Stimulated activated CD4-positive, alpha-beta T cell treated with anti-CD3 and anti-CD28 coated beads, Interleukin-1b, Interleukin-23, amount 100 ng/mL, for 24 hours (primary cell): ENCODE measurements at places on chromosomes 2 and 18.

DNA sequence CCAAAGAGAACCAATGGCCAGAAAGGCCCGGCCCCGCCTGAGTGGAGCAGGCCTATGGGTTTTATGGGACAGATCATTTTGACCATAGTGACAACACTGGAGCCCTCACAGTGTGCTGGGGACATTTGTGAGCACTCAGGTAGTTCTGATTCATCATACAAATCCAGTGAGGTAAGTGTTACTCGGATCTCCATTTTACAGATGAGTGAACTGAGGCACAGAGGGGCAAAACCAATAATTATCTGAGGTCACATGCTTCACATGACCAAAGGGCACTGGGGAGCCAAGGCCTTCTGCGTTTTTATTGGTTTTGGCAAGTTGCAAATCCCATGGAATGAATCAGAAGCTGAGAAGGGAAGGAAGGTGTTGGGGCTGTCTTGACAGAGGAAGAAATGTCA lies 111.5 kb upstream of the MGAT5 start:
- DNase-seq = no peak

DNA sequence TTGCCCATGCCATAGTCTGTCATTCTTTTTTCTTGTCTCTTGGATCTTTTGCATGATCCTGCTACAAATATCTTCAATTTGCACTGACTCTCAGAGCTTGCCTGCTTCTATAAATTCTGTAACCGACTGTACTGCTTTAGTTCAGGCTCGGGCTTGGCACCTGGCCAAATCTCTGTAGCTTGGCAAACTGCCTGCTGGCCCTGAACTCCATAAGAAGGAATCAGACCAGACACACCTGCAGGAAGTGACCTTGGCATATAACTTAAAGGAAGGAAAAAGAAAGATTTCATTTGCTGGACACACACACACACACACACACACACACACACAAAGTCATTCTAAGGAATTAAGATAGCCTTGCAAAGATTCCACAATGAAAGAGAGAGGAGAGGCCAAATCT lies 291.2 kb upstream of the DDX18 start:
- DNase-seq = no peak

DNA sequence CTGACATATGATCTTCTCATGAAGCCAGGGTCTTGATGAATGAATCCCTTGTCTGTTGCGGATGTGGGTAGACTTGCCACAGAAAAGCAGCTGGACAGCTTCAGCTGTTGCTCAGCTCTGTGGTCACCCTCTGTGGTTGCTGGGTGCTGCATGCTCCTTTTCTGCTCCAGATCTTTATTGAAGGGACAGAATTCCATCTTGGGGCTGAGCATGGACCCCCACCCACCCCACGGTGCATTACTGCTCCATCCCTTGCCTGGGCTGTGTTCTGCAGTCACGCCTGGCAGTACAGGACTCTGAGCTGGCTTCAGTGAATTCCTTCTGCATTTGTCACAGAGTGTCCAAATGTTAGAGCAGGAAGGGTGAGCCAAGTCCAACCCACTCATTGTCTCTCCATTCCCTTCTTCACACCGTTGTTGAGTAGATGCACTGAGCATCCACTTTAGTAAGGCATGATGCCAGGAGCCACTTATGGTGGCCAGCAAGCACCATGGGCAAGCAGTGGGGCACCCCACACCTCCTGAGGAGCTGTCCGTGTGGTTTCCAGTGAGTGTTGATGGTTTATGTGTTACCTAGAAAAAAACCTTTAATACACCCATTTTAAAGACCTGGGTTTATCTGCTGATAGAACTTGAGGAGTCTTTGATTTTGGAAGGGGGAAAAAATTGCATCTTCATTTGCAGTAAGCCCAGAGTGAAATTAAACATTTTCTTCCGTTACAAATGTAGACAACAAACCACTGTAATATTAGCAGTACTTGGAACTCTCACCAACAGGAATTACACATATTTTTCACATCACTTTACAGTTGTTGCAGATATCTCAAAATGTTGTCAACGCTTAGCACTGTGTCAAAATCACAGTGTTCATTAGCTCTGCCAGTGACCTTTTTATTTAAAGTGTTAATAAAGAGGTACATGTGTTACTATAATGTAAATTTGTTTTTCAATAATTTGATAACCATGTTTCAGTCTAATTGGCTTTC lies 14.7 kb upstream of the ITGB6 start:
- no peak for DNase-seq

- no peak for DNase-seq
Observed at GRCh38 chr2:45229411-45229810, 220.2 kb upstream of the SIX2 start.

DNA sequence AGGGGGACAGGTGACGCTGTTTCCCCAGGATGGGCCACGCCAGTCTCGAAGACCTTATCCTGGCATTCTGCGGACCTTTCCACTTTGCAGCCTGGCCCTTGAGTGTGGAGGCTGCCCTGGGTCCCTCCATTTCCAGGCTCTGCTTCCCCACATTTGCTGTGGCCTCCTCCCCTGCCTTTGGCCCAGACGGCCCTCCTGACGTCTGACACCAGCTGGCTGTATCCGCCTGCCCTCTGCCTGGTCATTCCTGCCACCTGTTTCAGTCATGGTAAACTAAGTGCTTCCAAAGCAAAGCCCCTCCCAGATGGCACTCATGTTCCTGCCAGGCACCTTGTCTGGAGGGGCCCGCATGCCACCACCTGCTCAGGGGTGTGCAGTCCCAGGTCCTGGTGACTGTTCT lies 95.1 kb downstream of the ASB1 start:
- DNase-seq = no peak

GRCh38 chr2:165891943-165892342 lies 61.6 kb downstream of the TTC21B start:
- no peak for DNase-seq

DNA sequence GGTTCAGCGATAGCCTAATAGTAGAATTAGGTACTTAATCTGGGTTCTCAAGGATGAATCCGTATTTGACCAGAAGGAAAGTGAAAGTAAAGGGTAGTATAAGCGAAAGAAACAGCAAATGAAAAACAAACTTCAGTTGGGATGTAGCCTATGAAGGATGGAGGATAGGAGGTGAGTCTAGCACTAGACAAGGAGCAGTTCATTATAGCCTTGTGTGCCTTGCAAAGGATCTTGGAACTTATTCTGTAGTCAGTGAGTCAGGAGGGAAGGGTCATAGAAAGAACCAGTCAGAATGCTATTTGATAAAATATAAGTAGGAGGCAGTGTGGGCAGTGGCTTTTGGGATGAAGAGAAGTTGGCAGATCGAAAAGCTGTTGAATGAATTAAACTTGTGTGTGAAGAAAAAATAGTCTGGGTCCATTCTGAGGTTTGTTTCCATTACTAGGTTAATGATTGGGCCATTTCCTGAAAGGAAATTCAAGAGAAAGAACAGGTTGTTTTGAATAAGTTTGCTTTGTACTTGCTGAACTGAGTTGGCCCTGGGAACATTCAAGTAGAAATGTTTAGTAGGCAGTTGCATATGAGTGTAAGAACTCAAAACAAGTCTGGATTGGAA lies 48.5 kb downstream of the ANKRD12 start:
- DNase-seq = no peak

- no peak for DNase-seq
Observed at GRCh38 chr2:43899589-43899988, 60.8 kb downstream of the ABCG8 start.

GRCh38 chr2:170106102-170106840 lies 71.7 kb upstream of the MYO3B start:
- DNase-seq = no peak

DNA sequence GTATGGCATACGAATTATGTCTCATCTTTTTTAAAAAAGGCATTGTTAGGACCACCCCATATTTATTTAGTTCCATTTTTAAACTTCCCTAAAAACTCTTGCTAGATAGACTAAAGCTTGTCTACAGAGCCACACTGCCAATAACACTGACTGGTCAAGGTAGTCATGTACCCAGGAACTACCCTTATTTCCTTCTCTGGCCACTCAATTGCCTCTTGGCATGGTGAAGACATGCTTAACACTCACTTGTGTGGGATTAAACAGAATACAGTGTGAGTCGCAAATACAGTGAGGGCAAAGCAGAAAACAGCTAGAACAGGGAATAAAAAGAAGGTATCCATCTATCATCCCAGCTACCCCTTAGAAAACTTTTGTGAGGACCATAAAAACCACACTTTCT lies 57.4 kb downstream of the KCNG3 start:
- no peak for DNase-seq

DNA sequence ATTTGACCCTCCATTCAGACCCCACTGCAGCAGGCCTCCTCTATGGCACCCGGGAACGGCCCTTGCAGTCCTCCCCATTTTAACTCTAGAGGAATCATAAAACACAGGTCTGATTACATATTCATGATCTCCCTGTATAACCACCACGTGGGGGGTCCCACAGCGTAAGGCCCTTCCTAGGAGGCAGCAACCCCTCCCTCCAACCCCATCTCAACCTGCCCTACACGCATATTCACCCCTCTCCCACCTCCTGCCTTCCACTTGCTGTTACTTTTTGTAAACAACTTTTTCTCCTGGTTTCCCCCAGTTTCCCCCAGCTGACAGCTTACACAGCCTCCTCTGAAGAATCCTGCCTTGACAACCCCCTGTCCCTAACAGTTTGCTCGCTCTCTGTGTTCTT lies 85.1 kb upstream of the FOXI3 start:
- DNase-seq = no peak

GRCh38 chr2:10457846-10458598 lies 9.9 kb upstream of the ODC1 start:
- no peak for DNase-seq

- no peak for DNase-seq
Observed at GRCh38 chr2:33785201-33786106, 186.4 kb upstream of the FAM98A start.

DNA sequence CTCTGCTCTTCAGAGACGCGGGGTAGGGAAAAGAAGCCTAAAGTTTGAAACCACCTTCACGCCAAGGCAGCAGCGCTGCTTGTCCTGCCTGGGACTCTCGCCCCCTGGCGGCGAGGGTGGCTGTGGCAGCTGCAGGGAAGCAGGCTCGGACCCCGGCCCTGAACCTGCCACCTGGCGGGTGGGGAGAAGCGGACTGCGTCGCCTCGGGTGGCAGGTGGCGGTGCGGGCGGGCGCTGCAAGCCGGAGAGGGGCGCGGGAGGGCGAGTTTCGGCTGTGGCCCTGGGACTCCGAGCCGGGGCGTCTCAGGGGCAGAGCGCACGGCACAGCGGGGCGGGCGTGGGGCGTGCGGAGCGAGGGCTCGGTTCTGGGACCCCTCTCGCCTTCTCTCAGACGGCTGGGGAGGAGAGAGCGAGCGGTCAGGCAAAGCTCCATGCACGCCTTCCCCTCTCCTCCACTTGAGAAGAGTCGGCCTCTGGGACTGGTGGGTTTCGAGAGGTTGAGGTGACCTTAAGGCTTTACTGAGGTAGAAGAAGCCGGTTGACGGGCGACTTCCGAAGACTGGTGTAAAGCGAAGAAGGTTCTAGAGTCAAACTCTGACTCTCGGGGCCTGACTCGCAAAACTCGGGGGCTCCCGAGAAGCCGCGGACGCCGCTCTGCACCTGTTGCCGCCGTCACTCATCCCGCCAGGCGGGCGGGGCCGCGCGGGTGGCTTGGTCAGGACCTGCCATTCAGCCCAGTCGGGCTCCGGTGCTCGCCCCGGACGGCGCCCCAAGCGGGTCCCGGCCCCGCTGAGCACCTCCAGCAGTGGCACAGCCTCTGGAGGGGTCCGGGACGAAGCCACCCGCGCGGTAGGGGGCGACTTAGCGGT lies 1.1 kb upstream of the BOLL start:
- DNase-seq = no peak

DNA sequence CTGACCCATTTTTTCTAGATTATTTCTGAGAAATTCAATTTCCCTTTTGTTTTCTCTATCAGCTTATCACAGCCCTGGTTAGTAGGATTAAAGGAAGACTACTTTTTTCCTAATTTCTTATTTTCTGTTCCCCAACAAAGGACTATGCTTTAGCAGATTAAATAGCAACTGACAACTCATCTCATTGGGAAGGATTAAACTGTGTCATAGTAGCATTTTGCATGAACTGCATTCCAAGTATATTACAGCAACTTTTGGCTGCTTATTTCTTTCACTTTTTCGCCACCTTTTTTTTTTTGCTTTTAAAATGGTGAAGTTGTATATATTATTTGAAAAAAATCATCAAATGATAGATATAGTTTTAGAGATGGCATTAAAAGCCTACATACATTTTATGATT lies 570.3 kb downstream of the FBXO15 start:
- no peak for DNase-seq

DNA sequence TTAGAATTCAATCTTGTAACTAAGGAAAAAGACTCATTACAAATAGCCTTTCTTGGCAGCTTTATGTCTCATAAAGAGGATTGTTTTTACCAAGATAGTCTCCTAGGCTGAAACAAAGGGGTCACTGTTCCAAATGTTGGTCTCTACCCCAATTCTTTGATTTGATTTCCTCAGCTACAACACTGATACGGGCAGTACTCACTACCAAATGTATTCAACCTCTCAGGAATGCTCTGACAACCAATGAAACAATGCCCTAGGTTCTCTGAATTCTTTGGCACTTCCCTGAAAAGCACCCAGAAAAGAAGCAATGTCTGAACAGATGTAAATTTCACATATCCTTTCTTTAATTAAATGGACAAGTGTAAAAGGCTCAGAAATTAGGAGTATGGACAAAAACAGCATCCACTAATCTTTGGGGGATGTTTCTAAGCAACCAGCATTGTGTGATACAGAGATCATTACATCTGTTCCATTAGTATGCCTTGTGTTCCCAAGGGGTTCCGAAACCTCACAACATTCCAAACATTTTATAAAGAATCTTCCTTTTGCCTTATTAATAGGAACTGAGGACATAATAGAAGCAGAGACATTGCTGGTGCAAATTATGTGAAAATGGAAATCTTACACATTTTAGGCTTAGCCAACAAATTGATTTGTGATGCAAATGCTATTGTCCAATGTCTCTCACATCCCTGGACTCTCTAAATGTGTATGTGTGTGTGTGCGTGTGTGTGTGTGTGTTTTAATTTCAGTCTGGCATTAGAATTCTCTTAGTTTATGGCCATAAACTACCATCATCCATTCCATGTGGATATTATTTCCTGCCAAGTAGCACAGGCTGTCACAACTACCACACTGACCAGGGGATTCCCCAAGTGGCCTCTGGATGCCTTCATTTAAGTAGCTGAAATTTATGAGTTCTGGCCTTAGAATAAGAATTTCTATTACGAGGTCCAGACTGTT lies 276.0 kb downstream of the MTX2 start:
- DNase-seq = no peak
